ENCODE measurements at places on chromosomes 11 and 22. TPM values are rescaled to one million over a fixed set of nuclear protein-coding genes. Genes with fewer than 3 reads are reported as not detected.

MYOD1 gene
- 0.12 TPM for total RNA-seq

PGAP2 gene
- total RNA-seq, result 11.1 TPM

GATD1 gene
- total RNA-seq, result 28.3 TPM

TOM1 gene
- total RNA-seq, result 43.2 TPM

C1QTNF6 gene
- 4.0 TPM for total RNA-seq

KLHDC7B gene
- total RNA-seq, result 0.11 TPM

NAT10 gene
- total RNA-seq, result 19.3 TPM

NAV2 gene
- 19.9 TPM for total RNA-seq

CNTF gene
- total RNA-seq, result 3.3 TPM

UEVLD gene
- 31.4 TPM for total RNA-seq

MPZL2 gene
- 0.25 TPM for total RNA-seq

MMP1 gene
- total RNA-seq, result 221 TPM

POU2AF2 gene
- total RNA-seq, result not detected

NLRP14 gene
- 0.50 TPM for total RNA-seq

BTG4 gene
- not detected for total RNA-seq

PYGM gene
- total RNA-seq, result 0.33 TPM

NCR3LG1 gene
- 9.5 TPM for total RNA-seq

TTLL1 gene
- 9.6 TPM for total RNA-seq

CXCR5 gene
- total RNA-seq, result not detected

SYT13 gene
- not detected for total RNA-seq

NCF4 gene
- total RNA-seq, result not detected

SMC1B gene
- under 0.01 TPM for total RNA-seq

EEF1G gene
- 1,010 TPM for total RNA-seq
